T follicular helper cell (primary cell): ENCODE measurements at places on chromosomes 13 and 19.
A peak's percentile ranks its signal among the peaks of the same experiment; 100 is the strongest.

DNA sequence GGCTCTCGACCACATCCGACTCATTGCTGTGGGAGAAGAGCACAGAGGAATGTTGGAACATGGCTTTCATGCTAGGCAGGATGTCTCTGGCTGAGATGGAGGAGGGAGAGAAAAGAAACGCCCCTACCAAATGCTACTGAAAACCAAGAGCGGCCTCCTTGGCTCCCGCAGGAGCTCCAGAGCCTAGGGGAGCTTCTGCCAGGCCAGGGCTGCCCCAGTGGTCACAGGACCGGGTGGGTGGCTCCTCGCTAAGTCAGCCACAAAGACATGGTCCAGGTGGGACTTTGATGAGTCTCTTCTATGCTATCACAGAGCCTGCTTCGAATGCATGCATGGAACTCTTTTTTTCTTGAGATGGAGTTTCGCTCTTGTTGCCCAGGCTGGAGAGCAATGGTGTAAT, 6.7 kb downstream of the LONP1 start:
- DNase-seq = no peak

DNA sequence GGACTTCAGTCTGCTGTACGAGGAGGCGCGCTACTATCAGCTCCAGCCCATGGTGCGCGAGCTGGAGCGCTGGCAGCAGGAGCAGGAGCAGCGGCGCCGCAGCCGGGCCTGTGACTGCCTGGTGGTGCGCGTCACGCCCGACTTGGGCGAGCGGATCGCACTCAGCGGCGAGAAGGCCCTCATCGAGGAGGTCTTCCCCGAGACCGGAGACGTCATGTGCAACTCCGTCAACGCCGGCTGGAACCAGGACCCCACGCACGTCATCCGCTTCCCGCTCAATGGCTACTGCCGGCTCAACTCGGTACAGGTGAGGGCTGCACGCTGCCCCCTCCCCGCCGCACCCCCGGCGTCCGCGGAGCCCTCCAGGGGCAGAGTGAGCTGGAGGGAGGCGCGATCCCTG, 14.6 kb downstream of the KCTD15 start:
- DNase-seq = no peak

DNA sequence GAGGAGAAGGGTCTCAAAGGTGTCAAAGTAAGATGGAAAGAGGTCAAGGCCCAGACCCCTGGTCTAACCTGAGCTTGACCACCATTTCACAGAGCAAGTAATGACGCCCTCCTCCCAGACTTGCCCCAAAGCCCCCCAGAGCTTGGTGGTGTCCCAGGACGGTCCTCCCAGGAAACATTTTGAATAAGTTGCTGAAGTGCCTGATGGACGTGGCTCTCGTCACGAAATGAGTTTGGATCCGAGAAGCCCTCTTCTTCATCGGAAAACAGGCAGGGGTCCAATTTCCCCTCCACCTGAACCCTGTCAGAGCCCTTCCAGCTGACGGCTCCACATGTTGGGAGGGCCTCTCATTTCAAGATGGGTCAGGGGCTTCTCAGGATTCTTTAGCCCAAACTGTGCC, 54.5 kb upstream of the TPM4 start:
- DNase-seq = no peak

DNA sequence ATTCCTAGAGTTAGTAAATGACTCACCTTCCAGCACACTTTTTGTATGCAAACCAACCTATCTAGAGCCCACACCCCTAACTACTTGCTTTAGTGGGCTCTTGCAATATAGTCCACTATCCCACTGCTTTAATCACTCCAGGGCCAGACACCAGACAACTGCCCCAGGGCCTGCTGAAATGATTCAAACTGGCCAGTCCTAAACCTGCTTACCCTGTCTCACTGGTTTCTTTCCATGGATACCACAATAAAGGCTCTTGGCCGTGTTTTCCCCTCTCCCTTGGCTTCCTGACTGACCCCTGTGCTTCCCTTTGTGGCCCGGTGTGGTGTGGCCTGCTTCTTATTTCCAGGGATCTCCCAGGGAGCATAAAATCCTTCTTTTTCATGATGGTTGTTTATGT, 14.6 kb downstream of the HS6ST3 start:
- DNase-seq = no peak

GRCh38 chr13:25846222-25846984, 205.4 kb downstream of the SHISA2 start:
- no peak for DNase-seq

DNA sequence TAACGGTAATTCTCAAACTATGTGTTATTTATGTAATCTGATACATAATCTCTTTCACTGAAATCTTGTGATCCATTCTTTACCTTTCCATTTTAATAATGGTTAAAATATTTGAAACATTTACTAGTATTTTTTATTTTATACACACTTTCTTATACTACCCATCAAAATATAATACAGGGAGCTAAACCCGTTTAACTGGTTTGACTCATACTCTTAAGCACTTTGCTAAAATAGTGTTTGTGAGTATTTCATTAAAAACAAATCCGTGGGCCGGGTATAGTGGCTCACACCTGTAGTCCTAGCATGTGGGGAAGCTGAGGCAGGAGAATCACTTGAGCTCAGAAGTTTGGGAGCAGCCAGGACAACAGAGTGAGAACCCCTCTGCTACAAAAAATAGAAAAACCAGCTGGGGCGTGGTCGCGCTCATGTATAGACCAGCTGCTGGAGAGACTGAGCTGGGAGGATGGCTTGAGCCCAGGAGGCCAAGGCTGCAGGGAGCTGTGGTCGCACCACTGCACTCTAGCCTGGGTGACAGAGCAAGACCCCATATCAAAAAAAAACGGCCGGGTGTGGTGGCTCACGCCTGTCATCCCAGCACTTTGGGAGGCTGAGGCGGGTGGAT, 43.8 kb upstream of the DCUN1D2 start:
- no peak for DNase-seq

DNA sequence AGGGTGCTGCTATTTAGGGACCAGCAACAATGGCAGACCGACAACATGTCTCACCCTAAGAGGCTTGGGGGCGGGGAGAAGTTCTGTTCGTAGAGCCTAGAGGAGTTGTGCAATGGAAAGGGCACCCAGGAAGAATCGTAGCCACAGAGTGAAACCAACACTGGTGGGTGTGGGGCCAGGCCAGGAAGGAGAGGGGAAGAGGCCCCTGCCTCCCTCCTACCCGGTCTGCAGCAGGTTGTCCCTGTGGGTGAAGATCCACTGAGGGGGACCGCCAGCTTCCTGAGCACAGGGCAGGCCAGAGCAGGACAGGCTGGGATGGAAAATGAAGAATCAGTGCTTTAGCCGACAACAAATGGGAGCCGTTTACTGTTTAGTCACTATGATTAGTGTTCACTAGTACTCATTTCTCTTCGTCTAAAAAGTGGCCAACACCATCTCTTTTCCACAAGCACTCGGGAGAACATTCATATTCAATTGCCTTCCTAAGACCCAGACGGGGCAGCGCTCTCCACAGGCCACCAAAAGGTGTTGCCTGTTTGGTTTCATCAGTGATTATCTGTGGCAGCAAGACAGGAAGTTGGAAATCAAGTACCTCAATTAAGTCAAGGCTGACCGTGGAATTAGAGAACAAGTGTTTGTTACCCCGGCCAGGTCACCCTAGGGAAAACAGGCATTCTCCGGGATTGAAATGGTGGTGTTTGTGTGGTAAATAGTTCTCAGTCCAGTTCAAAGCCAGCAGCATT, 1.1 kb upstream of the ATP11A start:
- DNase-seq = no peak

DNA sequence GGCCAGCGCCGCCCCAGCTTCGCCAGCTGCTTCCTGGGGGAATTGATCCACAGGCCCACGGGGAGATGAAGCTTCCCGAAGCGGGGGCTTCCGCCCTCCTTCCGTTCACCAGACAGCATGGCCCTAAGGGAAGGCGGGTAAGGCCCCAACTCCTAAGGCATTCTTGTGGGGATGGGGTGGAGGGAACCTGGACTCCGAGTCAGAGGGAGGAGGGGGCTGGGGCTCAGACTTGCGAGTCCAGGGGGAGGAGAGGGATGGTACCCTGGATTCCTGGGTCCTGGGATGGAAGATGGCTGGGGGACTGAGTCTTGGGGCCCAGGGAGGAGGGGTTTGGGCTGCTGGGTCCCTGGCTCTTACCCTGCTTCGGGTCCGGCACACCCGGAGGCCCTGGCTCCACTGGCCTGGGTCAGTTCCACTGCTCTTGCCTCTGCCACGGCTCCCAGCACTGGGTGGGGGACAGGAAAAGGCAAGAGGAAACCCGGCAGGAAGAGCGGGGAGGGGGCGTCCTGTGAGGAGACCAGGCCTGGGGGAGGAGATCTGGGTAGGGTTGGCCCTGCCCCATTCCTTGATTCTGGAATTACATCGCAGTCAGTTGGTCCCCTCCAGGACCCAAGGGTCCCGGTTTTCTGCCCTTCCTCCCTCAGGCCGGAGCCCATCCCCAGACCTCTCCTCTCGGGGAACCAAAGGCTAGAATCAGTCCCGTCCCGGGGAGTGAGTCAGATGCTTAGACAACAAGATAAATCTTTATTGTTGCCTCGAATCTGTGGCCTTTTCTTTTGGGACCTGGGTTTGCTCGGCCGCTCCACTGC, at the start of gene RASIP1:
TSS of gene RASIP1 (minus strand) at position 447 of the 809 bp plus-strand sequence. CDS start at position 119, 328 bp downstream.
- DNase-seq = no peak

DNA sequence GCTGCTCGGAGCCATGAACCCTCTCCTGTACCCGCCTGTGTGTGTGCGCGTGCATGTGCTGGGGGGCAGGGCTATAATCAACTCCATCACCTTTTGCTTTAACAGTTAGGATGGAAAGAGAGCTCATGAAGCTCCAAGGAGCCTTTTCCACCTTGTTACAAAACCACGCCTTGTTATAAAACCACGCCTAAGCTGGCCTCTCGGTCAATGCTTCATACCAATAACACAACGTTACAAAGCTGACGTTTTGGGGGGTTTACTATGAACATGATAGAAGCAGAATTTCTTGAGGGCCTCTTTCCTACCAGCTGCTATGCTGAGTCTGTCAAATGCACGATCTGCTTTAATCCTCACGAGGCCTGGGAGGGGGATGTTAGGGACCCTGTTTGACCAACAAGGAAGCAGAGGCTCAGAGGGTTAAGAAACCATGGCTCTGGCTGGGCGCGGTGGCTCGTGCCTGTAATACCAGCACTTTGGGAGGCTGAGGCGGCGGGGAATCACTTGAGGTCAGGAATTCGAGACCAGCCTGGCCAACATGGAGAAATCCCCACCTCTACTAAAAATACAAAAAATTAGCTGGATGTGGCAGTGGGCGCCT, 11.9 kb downstream of the CAPS start:
- DNase-seq = no peak

DNA sequence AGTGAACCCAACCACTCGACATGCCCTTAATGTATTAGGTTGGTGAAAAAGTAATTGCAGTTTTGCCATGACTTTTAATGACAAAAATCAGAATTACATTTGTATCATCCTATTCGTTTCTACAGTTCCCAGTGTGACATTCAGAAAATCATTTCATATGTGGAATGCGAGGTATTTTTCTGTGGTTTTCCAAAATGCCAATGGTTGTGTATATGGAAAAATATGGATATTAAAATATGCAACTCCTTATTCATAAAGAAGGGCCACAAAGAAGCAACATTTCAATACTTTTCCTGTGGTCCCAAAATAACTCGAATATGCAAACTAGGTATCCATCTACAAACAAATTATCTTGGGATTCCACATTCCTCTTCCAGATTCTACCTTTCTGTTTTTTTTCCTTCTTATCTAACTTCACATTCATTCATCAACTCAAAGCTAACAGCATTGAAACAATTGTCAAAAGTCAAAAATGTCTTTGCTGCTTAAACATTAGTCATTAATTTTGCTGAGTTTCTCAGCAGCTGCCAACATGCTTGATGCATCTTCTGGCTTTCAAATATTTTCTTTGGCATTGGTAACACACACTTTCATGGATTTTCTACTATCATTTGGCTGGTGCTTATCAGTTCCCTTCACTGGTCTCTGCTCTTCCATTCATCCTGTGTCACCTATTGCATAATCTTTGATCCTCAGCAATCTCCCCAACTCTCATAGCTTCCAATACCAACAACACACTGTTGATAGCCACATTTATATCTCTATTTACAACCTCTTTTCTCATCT, 1445.4 kb downstream of the EFNB2 start:
- no peak for DNase-seq

- DNase-seq = no peak
Observed at GRCh38 chr13:60150538-60150937, 13.2 kb downstream of the DIAPH3 start.

DNA sequence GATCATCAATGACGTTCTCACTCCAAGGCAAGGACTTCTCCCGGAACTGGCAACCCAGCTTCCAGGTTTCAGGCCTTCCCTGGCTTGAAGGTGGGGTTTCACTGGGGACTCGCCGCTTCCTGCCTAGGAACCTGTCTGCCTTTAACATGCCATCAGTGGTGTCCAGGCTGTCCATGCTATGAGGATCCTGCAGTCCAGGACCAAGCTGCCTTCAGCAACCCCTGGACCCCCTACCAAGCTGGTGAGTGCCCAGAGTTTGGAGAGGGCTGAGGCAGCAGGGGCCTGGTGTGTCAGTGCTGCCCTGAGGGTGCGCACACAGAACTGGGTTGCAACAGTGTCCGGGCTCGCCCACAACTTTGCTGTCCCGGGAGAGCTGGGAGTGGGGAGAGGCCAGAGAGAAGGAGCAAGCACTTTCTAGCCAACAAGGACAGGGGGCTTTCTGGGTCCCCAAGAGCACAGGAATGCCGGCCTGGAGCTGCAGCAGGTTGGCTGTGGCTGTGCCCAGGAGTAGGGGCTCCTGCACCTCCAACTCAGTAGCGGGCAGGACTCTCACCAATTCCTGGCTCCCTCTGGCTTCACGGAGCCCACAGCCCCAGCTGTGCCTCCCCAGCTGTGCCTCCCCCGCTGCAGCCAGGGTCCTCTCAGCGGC, 1563.2 kb upstream of the MIR17HG start:
- DNase-seq = no peak

- peak; percentile 33 for DNase-seq
Observed at GRCh38 chr13:48731957-48732569, 78.3 kb downstream of the CYSLTR2 start.

DNA sequence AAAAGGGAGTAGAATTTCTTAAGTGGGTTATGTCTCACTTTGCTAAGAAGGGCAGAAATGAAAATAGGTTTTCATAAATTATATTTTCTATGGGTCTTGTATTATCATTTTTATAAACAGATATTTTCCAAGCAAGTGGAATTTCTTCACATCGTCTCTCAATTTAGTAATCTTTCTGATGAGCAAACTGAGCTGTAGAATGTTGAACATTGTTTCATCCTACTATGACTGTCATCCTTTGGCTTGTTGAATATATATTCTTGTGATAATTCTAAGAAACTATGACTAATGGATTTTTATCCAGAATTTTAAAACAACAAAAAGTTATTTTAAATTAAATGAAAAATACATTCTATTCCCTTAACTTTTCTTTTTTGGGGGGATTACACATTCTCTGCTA, 313.8 kb downstream of the ENOX1 start:
- no peak for DNase-seq

DNA sequence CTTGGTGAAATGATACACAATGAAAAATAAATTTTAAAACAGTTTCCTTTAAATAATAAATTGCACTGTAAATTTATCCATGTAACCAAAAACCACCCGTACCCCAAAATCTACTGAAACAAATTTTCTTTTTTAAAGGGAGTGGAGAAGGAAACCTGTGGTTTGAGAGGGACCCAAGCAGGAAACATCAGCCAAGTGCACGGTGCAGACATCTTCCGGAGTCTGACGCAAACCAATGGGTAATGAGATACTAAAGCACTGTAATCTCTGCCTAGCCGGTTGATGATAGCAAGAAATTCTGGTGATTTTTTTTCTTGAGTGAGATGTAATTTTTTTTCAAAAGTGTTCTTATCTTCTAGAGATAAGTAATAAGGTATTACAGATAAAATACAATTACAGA, 115.4 kb downstream of the ABCC4 start:
- peak; percentile 34 for DNase-seq
